ENCODE measurements at places on chromosomes 3 and 15. TPM values are rescaled to one million over a fixed set of nuclear protein-coding genes. Genes with fewer than 3 reads are reported as not detected.

Gene RTP3
- total RNA-seq, result not detected

DNA sequence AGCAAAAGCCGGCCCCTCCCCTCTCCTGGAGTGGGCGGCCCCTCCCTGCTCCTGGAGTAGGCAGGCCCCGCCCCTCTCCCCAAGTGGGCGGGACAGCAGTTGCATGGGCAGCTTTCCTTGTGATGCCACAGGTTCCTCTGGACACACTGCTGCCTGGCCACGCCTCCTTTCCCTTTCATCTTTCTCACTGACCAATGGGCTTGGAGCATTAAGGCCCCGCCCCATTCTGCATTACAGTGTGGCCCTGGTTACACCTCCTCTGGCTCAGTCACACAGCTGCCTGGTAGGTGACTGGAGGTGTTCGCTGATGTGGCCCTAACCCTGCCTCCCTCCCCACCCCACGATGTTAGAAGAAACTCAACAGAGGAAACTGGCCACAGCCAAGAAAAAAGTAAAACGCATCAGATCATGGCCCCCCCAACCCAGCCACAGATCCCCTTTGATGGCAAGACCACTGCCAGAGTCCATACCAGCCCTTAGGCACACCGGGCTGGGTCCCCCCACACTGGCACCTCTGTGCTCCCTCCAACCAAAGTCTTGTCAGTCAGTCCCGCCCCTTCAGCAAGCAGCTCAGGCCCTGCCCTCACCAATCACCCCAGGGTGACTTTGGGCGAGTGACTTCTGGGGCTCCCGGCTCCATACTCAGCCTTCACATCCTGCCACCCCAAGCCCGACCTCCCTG is 84.3 kb downstream of the ADAMTS7 start:
- no peak for DNase-seq

- no peak for DNase-seq
Measured at GRCh38 chr3:49238274-49239127, 38.5 kb downstream of the C3orf62 start.

DNA sequence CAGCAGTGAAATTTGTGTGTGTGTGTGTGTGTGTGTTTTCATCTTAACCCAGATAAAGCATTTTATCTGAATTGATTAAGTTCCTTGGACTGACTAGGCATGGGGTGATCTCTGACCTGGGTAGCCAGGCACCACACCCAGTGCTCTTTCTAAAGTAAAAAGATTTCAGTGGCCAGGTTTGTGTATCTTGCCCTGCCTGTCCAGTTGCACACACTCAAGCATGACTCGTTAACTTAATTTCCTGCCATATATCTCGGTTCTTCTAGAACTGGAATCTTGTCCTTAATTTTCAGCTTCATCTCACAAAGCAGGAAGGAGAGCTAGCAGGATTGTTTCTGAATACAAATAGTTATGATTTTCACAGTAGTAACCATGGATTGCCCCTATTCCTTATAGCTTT is 17.0 kb downstream of the TM4SF18 start:
- no peak for DNase-seq

DNA sequence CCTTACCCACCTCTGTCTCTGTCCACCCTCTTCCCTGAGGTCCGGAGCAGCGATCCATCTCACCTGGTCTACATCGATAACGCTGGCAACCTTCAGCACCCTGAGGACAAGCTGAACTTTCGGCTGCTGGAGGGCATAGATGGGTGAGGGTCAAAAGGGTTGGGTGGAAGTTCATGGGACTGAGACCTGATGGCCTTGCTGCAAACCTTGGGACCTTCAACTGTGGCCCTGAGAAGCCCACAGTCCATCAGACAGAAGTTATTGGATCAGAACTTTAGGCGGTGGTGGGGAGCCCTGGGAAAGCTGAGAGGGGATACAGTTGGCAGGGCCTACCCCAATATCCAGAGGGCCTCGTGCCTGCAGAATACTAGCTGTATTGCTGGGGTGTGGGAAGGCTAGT is 50.5 kb downstream of the POMGNT2 start:
- no peak for DNase-seq

Gene RNF123
- 44.9 TPM for total RNA-seq

- no peak for DNase-seq
Measured at GRCh38 chr15:82768414-82769054, 37.3 kb downstream of the FSD2 start.

GRCh38 chr3:133600572-133601081 is 27.1 kb downstream of the CDV3 start:
- no peak for DNase-seq

Gene GBE1
- 16.8 TPM for total RNA-seq

DNA sequence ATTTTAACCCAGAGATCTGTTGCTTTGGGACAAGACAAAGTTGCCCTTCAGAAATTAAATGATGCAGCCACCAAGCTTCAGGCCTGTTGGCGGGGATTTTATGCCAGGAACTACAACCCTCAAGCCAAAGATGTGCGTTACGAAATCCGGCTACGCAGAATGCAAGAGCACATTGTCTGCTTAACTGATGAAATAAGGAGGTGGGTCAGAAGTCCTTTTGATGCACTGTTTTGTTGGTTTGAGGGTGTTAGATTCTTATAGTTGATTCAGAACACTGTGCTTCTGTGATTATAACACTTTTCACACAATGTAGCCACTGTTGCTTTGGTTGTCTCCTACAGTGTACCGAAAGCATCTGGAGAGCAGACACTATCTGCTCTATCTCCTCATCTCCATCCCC is 20.8 kb upstream of the NXPE3 start:
- DNase-seq, result no peak

DNA sequence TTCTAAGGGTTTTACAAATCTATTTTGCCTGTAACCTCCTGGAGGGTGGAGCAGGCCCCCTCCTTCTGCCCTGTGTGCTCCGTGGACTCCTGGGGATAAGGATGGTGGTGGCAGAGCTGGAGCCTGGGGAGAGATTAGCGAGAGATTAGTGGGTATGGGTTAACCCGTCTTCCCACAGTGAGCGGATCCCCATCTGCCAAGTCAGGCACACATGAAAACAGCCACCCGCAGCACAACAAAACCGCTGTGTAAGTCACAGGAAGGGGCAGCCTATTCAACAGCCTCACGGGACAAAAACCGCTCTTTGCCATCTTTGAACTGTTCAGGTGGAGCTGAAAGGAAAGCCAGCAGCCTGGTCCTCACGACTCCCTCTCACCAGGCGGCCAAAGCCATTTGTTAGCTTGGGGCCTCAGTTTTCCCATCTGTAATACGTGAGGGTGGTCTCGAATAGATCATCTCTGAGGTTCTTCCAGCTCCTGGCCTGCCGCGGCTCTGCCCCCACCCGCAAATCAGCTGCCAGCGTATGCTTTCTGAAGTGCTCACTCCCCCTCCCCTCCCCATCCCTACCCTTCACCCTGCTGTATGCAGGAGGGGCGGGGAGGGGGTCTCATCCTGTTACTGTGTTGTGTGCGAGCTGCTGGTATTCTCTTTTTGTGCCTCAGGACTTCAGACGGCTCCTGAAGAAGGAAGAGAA is 43.6 kb downstream of the PDIA5 start:
- no peak for DNase-seq

DNA sequence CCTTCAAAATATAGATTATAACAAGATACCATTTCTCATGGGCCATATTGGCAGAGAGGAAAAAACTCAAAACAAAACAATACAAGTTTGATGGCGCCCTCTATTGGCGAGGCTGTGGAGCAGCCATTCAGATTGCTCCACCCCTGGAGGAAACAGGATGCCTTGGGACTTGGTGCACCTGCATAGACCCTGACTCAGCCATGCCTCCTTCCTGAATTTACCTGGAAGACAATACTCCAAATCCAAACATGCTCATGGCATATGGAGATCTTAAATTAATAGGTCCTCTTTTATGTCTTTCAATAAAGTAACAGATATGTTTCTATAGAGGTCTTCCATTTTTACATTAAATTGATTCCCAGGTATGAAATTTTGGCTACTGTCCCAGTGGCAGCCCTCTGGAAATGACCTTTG is 90.0 kb downstream of the APBA2 start:
- DNase-seq, result peak; percentile 70

DNA sequence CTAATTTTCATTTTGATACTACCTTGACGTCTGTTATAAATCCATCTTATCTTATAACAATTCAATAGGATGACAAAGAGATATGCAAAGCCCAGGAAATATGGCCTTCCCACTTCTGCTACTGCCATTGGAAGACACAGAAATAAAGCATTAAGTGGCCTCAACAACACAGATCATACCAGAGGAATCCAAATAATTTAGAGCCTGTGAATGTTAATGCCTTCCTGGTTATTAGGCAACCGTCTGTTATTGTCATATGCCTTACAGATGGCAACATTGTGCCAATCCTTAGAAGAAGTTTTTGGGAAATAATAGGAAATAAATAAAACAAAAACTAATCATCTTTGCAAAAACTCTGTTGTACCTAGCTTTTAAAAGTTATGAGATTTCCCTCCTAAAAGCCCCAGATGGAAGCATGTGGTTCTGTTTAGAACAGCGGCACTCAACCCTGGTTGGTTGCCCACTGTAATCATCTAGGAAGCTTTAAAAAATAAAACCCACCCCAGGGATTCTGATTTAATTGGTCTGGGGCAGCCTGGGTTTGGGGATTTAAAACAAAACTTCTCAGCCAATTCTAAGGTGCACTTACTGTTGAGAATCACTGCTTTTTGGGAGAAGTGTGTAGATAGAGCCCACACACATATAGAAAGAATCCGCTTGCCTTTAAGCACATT is 704.8 kb upstream of the CFAP20DC start:
- no peak for DNase-seq

DNA sequence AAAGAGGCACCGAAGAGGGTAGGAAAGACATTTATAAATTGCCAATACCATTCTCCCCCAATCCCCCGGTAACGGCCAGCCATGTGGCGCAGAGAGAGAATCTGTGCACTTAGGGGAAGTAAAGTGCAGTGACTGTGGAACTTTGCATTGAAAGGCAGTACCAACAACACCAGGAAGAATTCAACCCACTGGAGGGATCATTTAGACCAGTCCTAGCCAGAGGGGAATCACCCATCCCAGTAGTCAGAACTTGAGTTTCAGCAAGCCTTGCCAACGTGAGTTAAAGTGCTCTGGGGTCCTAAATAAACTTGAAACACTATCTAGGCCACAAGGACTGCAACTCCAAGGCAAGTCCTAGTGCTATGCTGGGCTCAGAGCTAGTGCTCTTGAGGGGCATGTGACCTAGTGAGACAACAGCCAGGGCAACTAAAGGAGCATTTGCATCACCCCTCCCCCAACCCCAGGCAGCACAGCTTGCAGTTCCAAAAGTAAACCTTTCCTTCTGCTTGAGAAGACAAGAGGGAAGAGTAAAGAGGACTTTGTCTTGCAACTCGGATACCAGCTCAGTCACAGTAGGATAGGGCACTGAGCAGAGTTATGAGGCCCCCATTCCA is 15.0 kb downstream of the CEP70 start:
- no peak for DNase-seq
